ENCODE measurements at places on chromosomes 4 and X. TPM values are rescaled to one million over a fixed set of nuclear protein-coding genes. Genes with fewer than 3 reads are reported as not detected.
A peak's percentile ranks its signal among the peaks of the same experiment; 100 is the strongest.

GRCh38 chr4:172521248-172521647 is 647.4 kb upstream of the GALNT7 start:
- no peak for ATAC-seq

The OCIAD2 gene
- total RNA-seq = 4.9 TPM

GRCh38 chr4:4289941-4290850 is at the start of the genes LYAR and ZBTB49:
Gene LYAR (minus strand): TSS chr4:4290154. CDS start chr4:4283742, 6,412 bp downstream.
Gene ZBTB49 (plus strand): TSS chr4:4290251. CDS start chr4:4299946, 9,695 bp downstream.
- peak; percentile 98 for ATAC-seq

- no peak for ATAC-seq
Measured at GRCh38 chr4:4685810-4686795, 144.3 kb upstream of the STX18 start.

DNA sequence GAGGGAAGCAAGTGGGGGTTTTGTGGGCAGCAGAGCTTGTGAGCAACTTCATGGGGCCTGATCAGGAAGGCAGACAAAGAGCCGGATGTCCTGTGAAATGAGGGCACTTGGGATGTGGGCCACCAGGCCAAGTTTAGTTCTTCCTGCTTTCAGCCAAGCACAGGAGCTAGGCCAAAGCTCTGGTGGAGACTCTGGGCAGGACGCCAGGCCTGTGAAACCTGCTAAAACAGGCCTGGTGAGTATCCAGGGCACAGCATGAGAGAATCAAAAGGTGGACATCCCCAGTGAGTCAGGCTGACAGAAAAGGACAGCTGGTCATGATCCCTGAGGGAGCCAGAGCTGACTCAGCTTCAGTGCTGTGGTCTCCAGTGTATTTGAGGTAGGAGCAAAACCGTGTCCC is 95.7 kb downstream of the NPNT start:
- ATAC-seq = peak; percentile 82

GRCh38 chrX:17944833-17945497 is 83.9 kb upstream of the RAI2 start:
- ATAC-seq = no peak

The KCND1 gene
- 2.7 TPM for total RNA-seq

The NPFFR2 gene
- 0.54 TPM for total RNA-seq

The MAGEC1 gene
- total RNA-seq = not detected

DNA sequence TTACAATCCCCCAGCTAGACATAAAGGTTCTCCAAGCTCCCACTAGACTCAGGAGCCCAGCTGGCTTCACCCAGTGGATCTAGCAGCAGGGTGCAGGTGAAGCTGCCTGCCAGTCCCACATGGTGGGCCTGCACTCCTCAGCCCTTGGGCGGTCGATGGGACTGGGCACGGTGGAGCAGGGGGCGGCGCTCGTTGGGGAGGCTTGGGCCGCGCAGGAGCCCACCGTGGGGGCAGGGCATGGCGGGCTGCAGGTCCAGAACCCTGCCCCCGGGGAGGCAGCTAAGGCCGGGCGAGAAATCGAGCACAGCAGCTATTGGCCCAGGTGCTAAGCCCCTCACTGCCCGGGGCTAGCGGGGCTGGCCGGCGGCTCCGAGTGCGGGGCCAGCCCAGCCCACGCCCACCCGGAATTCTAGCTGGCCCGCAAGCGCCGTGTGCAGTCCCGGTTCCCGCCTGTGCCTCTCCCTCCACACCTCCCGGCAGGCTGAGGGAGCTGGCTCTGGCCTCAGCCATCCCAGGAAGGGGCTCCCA is 9.6 kb upstream of the KLF8 start:
- no peak for ATAC-seq

- no peak for ATAC-seq
Measured at GRCh38 chr4:136002316-136002715, 1530.0 kb downstream of the PCDH18 start.

DNA sequence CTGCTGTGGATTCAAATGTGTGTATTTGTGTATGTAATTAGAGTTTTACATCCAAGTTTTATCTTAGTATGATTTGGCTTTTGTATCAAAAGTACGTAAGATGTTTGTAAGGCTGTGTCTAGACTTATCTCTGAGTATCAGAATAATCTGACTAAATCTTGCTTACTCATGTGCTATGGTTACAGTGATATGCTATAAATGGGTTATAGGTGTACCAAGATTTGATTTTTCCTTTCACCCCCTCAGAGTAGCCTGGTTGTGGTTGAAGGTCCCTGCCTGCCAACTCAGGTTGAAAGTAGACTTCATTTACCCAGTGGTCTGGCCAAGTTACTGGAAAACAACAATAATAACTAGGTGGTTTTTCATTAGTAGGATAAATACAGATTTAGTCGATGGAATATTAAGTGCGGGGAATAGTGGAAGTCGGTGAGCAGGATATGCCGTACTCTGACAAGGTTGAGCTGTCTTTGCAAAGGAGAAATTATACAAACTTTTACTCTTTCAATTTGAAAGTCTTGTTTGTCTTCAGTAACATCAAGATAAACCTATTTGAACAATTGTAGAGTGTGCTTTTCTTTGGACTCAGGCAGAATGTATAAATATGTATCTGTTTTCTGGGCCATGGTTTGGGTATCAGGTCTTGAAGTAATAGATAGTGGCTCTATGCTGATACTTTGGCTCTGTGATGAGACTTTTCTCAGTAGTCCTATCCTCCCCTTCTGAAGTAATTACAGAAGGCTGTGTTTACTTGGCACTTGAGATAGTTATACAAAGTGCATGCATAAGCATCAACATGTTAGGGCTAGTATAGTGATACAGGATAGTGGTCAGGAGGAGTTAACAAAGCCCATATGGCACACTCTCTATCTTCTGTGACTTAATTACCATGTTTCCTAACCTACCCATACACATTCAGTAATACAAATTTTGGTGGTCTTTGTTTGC is 23.7 kb downstream of the BMP2K start:
- no peak for ATAC-seq

DNA sequence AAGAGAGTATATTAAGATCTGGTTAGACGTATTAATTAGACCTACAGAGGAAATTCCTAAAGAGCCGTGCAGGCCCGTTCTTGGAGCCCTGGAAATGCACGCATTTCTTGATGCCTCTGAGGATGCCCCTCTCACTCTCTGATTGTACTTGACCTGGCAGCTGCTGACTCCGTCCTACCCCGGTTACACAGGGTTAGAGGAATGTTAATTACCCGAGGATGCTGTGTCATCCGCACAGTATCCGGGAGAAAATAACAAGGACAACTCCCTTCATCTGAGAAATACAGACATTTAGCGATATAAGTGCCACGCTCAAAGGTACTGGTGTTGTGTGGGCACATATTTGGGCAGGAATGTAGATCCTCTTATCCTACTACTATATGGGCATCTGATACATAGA is 404.6 kb upstream of the FAT1 start:
- no peak for ATAC-seq

GRCh38 chr4:58254291-58254690 is 1144.1 kb upstream of the IGFBP7 start:
- ATAC-seq = no peak

- ATAC-seq = no peak
Measured at GRCh38 chr4:4675641-4676040, 133.8 kb upstream of the STX18 start.

DNA sequence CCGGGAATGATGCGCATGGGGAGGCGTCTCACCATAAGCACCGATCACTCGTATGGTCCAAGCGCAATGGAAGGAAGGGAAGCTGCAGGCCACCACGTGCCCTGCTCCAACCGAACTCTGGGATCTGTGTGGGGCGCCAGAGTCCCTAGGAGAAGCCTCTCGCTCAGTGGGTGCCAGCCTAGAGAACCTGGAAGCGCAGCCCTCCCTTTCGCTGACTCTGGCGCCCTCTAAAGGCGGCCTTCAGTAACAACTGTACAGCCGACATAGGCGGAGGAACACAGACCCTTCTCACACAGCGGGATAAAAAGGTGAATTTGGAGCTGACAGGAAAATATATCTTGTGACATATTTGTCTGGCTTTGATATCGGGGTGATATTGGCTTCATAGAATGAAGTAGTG is 76.0 kb downstream of the INTS6L start:
- no peak for ATAC-seq

GRCh38 chr4:157127571-157127970 is 51.6 kb downstream of the GLRB start:
- ATAC-seq = no peak

- ATAC-seq = no peak
Measured at GRCh38 chrX:119497185-119497584, 28.9 kb downstream of the SLC25A5 start.

- ATAC-seq = no peak
Measured at GRCh38 chr4:106582103-106582502, 213.5 kb upstream of the GIMD1 start.

DNA sequence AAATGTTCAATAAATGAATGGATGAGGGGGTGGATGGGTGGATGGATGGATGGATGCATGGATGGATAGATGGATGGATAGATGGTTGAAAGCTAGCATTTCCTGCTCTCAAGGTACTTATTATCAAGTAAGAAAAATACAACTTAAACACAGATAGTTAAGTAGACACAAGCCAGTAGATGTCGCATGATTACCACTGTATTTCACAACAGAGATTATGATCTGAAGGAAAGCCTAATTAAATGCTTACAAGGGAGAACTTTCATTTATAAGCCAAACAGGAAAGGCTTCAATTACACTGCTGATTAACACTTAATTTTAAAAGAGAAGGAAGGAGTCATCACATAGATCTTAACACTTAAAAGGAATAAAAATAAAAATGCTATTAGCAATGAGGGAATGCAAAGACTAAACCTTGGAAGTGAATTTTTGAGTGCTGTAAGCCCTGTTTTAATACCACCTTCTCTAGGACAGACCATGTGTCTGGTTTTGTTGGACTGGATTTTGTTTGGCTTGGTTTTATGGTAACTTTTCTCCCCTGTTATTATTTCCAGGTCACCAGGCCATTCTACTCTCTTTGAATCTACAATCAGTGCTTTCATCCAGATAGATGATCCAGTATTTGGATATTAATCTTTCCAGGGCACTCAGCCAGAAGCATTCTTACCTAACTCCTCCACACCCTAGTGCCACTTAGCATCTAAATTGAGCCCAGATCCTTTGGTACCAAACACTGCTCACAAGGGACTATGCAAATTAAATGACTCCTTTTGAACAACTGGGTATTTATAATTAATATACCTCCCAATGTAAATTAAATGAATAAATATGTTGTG is 75.5 kb upstream of the SLC39A8 start:
- ATAC-seq = no peak

The PIR gene
- total RNA-seq = 19.8 TPM
